A375 (cell line): ENCODE measurements at places on chromosomes 7 and 10. TPM values are rescaled to one million over a fixed set of nuclear protein-coding genes. Genes with fewer than 3 reads are reported as not detected.

The CYP26C1 gene
- 0.04 and 0.27 TPM in 2 replicates for total RNA-seq

The RET gene
- not detected in 2 replicates for total RNA-seq

The GRK5 gene
- total RNA-seq = 10.1 and 11.0 TPM in 2 replicates

The AP3M1 gene
- 12.5 and 14.9 TPM in 2 replicates for total RNA-seq

The OR2A12 gene
- total RNA-seq = not detected in 2 replicates

The UPK3B gene
- 2.1 and 3.9 TPM in 2 replicates for total RNA-seq

The CALHM1 gene
- not detected in 2 replicates for total RNA-seq

The CPED1 gene
- total RNA-seq = 0.88 and 1.6 TPM in 2 replicates

The IGFBP1 gene
- total RNA-seq = 0.38 TPM in 1 of 2 replicates, not detected in the other

The SPAG6 gene
- 0.64 TPM in 1 of 2 replicates, not detected in the other for total RNA-seq

The ASB4 gene
- not detected in 2 replicates for total RNA-seq

The NEUROD6 gene
- not detected in 2 replicates for total RNA-seq

The HOXA6 gene
- total RNA-seq = 5.7 TPM in 2 replicates

The PHKG1 gene
- 0.50 TPM in 1 of 2 replicates, not detected in the other for total RNA-seq

The VWDE gene
- total RNA-seq = 0.82 and 1.5 TPM in 2 replicates

The NPC1L1 gene
- total RNA-seq = 0.03 and 0.11 TPM in 2 replicates

The TMEM236 gene
- total RNA-seq = not detected in 2 replicates

The MYOZ1 gene
- total RNA-seq = 0.41 TPM in 1 of 2 replicates, not detected in the other

The STEAP2 gene
- 0.64 and 2.5 TPM in 2 replicates for total RNA-seq

The MMP21 gene
- 0.19 TPM in 1 of 2 replicates, not detected in the other for total RNA-seq

The ZNF679 gene
- not detected in 2 replicates for total RNA-seq

The UNCX gene
- not detected in 2 replicates for total RNA-seq

The CFAP69 gene
- 4.8 and 13.1 TPM in 2 replicates for total RNA-seq

The GATA3 gene
- 0.87 and 1.1 TPM in 2 replicates for total RNA-seq

The ACSL5 gene
- total RNA-seq = 1.4 and 2.0 TPM in 2 replicates

The ABCA13 gene
- total RNA-seq = 0.94 and 1.0 TPM in 2 replicates

The SPDYE1 gene
- not detected in 2 replicates for total RNA-seq

The A1CF gene
- total RNA-seq = 0.11 TPM in 1 of 2 replicates, not detected in the other

The ZNF438 gene
- total RNA-seq = 2.3 and 3.1 TPM in 2 replicates

The TEX47 gene
- not detected in 2 replicates for total RNA-seq

The PNLIPRP1 gene
- not detected in 2 replicates for total RNA-seq

The PPP1R3C gene
- not detected in 2 replicates for total RNA-seq

The LRIT2 gene
- total RNA-seq = not detected in 2 replicates

The SRRM3 gene
- total RNA-seq = 2.6 and 4.2 TPM in 2 replicates

The CASTOR2 gene
- 1.2 and 4.7 TPM in 2 replicates for total RNA-seq

The FRMPD2 gene
- not detected in 2 replicates for total RNA-seq

The XRCC2 gene
- 12.2 and 13.6 TPM in 2 replicates for total RNA-seq

The PRF1 gene
- total RNA-seq = not detected in 2 replicates

The VIM gene
- total RNA-seq = 2,864 and 3,034 TPM in 2 replicates

The HSPB1 gene
- total RNA-seq = 38.0 and 66.4 TPM in 2 replicates

The SPDYE9 gene
- not detected in 2 replicates for total RNA-seq

The SPACDR gene
- 0.38 and 0.61 TPM in 2 replicates for total RNA-seq

The NRCAM gene
- total RNA-seq = 1.8 and 2.7 TPM in 2 replicates
